ENCODE measurements at places on chromosomes 7 and 10.
A peak's percentile ranks its signal among the peaks of the same experiment; 100 is the strongest.

- DNase-seq, result peak; percentile 41
Observed at GRCh38 chr10:86203162-86203905, 163.3 kb downstream of the GRID1 start.

- peak; percentile 56 for DNase-seq
Observed at GRCh38 chr7:88040694-88041093, 106.6 kb downstream of the ADAM22 start.

GRCh38 chr10:51344371-51344770, 270.1 kb downstream of the PRKG1 start:
- no peak for DNase-seq

GRCh38 chr7:66883716-66884115, 37.3 kb upstream of the TMEM248 start:
- DNase-seq, result peak; percentile 56

DNA sequence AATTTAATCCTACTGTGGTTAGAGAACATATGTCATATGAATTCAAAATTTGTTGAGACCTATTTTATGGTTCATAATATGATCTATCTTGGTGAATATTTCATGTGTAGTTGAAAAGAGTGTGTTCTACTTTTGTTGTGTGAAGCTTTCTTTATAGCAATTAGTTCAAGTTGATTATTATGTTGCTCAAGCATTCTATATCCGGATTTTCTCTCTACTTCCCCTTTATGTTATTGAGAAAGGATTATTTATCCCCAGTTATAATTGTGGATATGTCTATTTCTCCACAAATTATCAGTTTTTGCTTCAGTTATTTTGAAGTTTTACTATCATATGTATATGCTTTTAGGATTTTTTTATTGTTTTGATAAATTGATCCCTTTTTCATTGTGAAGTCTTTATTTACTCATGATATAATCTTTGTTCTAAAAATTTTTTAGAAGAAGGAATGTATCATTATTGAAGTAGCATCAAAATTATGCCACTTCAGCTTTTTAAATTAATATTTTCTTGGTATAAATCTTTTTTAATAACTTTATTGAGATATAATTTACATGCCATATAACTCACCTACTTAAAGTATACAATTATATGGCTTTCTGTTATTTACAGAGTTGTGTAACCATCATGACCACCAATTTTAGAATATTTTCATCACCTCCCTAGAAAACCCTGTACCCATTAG, 12.0 kb upstream of the MEST start:
- DNase-seq, result no peak
